Amygdala (tissue), 56 donors: ENCODE measurements at places on chromosomes 6 and 20.

DNA sequence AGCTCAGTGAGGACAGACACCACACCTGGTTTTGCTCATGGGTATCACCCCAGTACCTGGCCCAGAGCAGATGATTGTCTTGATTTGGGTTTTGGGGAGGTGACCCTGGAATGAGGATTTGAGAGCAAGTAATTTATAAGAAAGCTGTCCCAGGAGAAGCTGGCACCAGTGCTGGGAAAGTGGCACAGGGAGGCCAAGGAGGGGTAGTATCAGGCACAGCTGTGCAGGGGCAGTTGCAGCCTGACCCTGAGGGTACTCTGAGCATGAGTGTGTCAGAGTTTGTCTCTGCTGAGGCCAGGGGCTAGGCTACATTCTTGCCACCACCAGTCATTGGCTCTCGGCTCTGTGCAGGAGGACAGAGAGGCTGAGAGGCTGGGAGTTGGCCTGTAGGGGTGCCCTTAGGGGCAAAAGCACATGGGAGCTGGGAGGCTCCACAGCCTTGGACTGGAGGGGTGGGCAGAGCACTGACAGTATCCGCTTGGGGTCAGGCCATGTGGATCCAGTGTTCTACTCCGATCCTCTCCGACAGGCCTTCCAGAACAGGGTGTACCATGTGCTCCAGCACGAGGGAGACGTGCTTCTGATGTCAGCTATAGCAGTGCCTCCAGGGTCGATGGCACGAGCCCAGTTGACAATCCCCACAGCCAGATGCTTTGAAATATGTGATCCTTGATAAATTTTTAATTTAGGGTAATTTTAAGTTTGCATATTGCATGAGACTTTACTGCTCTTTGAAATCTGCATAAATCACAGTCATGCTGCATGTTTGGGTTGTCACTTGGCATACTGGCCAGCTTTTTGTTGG, 121.3 kb downstream of the PHACTR3 start:
- DNase-seq: no peak

DNA sequence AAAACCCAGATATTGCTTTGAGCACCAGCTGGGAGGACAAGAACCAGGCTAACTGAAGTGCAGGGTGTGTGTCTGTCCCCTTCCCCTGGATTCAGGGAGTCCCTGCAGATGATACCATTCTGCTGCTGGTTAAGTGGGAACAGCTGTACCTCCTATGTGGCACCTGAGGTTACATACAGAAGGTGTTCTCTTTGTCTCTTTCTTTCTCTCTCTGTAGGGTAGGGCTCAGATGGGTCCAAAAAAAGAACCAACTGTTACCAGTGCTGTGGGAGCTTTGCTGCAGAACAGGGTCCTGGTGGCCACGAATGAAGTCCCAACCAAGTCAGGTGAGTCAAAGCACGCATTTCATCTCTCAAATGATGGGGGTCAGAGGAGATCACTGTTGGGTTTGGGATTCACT, 38.6 kb downstream of the ZC2HC1B start:
- DNase-seq: no peak

DNA sequence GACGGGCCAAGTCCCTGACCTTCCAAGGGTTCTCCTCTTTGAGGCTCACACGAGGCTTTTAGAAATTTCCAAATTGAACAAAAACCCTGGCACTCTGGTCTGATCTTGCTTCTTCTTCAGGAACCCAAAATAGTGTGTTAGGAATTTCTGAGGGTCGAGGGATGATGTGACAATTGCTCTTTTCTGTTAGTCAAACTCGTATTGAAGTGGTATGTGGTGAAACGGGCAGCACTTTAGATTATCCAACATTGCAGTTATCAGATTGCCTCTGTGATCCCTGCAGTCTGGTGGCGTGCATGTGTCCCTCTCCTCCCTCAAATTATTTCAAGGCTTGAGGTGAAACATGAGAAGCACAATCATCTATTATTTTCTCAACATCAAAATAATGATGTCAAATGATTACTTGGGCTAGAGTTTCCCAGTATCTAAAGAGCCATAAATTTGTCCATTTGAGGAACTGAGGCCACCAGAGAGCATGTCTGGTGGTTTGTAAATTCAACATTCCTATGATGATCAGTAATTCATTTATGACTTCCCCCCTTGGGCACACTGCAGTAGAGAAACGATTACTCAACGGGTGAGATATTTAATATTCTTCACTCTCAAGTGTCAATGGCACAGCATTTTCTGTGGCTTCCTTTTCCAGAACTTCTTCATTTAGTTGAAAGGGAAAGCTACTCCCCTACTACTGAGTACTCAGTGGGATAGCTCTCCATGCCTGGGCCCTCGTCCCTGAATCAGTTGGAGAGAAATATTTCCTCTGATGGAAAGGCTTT, 308.6 kb upstream of the MAP3K7 start:
- no peak for DNase-seq

GRCh38 chr6:2733736-2734480, 16.8 kb downstream of the MYLK4 start:
- no peak for DNase-seq

GRCh38 chr6:50381099-50381415, 331.3 kb upstream of the DEFB112 start:
- DNase-seq: no peak

GRCh38 chr20:34061695-34062094, 50.3 kb downstream of the EIF2S2 start:
- no peak for DNase-seq

GRCh38 chr6:132746048-132746447, 11.7 kb downstream of the VNN2 start:
- DNase-seq: no peak

DNA sequence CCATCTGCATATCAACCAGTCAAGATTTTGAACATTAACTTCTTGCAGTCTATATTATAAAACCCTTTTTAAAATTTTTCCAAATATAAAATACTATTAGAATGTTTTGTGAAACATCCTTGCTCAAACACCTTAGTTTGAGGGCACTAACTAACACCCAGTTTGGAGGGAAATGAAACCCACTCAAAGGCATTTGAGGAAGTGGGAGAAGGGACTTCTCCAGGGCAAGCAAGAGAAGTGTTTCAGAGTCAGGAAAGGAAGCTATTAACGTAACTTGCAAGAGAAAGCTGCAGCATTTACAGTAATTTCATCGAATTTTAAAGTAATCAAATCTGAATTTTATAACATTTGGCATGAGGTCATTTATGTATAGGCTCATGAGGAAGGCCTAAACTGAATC, 21.3 kb downstream of the MTFR2 start:
- DNase-seq: no peak

DNA sequence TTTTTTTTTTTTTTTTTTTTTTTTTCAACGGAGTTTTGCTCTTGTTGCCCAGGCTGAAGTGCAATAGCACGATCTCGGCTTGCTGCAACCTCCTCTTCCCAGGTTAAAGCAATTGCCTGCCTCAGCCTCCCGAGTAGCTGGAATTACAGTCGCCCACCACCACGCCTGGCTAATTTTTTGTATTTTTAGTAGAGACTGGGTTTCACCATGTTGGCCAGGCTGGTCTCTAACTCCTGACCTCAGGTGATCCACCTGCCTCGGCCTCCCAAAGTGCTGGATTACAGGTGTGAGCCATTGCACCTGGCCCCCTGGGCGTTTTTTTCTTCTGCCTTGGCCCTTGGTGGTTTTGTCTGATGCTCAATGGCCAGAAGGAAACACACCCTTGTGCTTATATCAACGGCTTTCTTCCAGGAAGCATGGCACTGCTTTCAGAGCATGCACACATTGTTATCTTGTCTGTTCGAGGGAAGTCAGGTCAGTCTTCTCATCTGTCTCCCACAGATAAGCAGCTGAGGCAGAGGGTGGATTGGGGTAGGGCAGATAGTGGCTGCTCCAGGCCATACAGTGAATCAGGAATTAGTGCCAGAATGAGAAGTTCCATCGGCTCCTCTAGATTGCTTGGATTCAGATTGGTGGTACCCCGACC, 203.1 kb downstream of the TSHZ2 start:
- DNase-seq: no peak

- no peak for DNase-seq
Observed at GRCh38 chr6:145349950-145350510, 385.3 kb downstream of the EPM2A start.

GRCh38 chr6:128930321-128930720, 47.4 kb downstream of the LAMA2 start:
- DNase-seq: no peak

- no peak for DNase-seq
Observed at GRCh38 chr20:17534077-17534476, 2.9 kb upstream of the BFSP1 start.

DNA sequence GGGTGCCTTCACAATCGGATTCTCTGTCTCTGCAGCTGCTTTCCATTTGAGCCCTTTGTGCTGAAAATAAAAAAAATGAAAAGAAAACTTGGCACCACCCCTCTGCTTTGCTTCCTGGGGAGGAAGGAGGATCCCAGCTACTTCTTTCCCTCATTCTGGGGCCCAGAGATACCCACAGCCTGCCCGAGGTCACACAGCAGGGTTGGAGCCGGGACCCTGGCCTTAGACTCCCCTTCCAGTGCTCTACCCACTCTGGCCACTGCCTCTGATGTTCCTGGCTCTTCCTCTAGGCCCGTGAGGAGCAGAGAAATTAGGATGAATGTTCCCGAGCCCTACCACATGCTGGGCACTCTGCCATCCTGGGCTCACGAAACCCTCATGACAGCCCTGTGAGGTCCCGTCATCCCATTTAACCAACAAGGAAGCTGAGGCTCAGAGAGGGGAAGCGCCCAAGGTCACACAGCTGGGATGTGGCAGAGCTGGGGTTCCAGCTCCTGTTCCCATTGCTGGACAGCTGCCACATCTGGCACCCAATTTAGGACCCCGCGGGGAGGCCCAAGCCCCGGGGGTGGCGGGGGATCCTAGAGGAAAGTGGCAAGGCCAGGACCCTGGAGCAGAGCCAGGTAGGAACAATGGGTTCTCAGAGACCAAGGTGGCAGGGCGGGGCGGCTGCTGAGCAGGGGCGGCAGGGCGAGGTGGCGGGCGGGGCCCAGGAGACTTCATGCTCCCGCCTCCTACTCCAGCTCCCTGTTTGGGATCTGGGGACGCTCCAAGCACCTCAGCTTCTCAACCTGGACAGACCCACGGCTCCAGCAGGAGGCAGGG, 76.6 kb downstream of the CEBPB start:
- DNase-seq: no peak

DNA sequence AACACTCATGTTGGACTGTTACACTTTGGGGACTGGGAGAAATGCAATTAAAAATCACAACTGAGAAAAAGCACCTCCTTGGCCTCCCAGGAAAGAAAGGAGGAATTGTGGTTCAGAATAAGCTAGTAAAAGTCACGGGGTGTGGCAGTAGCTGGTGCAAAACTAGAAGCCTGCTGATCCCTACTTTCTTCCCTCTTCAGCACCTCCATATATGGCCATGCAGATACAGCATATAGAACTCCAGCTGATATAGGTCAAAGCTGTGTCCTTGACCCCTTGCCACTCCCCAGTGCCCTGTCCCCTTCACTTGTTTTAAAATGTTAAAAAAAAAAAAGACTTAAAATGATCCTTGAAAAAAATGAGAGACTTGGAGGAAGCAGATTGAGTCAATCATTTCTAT, 5.5 kb upstream of the FLRT3 start:
- no peak for DNase-seq

DNA sequence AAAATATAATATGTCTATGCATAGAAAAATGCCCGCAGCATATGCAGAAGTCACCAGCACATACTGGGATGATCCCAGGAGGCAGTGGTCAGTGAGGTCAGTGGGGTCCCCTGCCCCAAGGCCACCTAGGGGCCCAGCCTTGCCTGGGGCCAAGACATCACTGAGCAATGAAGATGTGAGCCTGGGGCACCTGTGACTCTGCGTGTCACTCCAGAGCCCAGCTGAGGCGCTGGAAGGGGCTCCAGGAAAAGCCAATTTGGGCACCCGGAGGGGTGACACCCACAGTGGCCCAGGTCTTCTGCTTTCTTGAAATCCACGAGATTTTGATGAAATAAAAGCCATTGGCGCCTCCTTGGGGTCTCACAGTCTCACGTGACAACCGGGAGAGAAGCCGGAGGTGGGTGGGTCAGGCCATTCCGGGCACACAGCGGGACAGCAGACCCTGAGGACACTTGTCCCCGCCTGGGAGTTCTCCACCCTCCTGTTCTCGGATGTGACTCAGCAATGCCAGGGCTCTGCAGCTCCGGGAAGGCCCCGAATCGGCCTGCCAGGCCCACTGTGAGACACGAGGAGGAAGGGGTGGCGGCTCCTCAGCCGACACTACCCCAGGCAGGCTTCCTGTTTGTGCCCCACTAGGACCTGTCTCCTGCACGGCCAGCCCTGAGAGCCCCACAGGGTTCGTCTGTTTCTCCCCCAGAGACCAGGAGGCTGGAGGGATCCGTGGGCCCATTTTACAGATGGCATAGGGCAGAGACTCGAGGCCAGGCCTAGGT, 24.4 kb upstream of the SLCO4A1 start:
- no peak for DNase-seq

DNA sequence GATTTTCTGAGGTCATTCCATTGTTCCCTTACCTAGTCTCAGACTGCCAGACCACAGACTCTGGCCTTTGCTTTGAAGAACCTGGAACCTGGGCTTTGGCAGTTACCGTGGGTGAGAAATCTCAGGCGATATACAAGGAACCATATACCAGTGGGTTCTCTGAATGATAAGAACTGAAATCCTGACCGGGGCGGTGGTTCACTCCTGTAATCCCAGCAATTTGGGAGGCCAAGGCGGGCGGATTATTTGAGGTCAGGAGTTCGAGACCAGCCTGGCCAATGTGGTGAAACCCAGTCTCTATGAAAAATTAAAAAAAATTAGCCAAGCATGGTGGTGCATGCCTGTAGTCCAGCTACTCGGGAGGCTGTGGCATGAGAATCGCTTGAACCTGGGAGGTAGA, 14.3 kb upstream of the SGK2 start:
- no peak for DNase-seq

DNA sequence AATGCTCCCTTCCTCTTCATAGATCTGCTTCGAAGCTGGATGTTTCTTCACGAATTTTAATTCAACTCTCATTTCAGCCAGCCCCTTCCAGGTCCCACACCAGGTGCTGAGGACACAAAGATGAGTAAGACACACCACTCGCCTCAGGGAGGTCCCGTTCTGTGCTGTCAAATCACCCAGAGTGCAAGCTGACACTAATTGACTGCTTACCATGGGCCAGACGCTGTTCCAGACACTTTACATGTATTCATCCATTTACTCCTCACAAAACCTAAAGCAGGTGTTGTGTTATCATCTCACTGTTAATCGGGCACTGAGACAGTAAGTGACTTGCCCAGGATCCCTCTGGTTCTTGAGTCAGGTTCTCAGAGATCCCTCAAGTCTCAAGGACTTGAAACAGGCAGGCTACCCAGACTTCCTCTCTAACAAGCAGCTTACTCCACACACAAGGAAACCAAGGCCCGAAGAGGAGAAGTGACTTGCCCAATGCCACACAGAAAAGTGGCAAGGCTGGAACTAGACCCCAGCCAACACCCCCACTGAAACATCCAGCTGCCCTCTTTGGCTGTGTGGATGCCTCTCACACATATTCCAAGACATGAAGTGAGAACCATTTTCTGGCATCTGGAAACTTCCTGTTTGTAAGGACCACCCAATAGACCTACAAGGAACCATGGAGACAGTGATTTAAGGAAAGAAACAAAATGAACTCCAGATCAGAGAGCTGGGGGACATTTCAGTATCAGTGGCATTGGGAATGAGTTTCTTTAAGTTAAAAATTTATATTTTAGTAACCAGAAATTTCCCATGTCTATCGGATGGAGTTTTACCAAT, 174.5 kb downstream of the CDC5L start:
- no peak for DNase-seq
